ENCODE measurements at places on chromosomes 1 and 21.

DNA sequence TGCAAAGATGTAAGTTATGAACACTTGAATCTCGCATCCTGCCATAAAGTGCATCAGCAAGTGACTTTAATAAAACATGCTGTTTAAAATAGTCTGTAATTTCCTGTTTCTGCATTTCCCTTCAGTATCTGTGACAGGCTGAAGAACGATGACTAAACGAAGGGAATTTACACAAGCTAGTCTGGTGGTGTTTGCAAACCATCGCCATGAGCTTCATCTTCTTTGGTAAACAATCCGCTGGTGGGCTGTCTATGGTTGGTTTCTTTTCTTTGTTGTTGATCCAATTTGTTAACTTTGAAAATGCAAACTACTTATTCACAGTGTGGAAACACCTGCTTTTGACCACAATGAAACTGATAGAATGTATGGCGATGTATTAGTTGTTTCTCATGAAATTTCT is 13.9 kb downstream of the SERTAD4 start:
- no peak for DNase-seq

- no peak for DNase-seq
Observed at GRCh38 chr1:206768472-206769303, 1.9 kb upstream of the IL19 start.

- DNase-seq: no peak
Observed at GRCh38 chr1:9901148-9902059, 8.7 kb downstream of the CTNNBIP1 start.

- no peak for DNase-seq
Observed at GRCh38 chr1:201346337-201346939, 31.0 kb downstream of the TNNT2 start.

GRCh38 chr1:91784616-91785015 is 101.3 kb downstream of the TGFBR3 start:
- DNase-seq: no peak

GRCh38 chr1:184803180-184803492 is 48.5 kb upstream of the EDEM3 start:
- DNase-seq: no peak

- DNase-seq: no peak
Observed at GRCh38 chr1:167658574-167659328, 28.7 kb downstream of the RCSD1 start.

DNA sequence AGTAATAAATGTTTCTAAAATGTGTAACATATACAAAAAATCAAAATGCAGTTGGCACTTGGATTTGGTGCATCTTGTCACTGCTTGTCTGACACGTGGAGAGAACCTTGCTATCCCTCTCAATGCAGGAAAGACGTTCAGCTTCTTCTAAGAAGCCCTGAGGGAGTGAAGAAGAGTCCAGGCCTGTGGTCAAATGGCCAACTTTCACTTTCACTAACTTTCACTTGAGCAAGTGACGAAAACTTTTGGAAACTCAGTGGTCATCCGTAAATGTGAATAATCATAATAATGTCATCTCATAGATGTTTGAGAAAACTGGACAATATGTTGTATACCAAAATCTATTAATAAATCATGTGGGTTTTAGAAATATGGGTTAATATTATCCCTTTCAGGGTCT is 61.9 kb downstream of the ERG start:
- DNase-seq: no peak

All from GM13977 (cell line).